ENCODE measurements at places on chromosomes 6 and 20.

- peak; percentile 67 for DNase-seq
These were observed 66.8 kb upstream of the IYD start for GRCh38 chr6:150301846-150302519.

GRCh38 chr6:105692613-105693215, 289.8 kb upstream of the PREP start:
- DNase-seq: no peak

DNA sequence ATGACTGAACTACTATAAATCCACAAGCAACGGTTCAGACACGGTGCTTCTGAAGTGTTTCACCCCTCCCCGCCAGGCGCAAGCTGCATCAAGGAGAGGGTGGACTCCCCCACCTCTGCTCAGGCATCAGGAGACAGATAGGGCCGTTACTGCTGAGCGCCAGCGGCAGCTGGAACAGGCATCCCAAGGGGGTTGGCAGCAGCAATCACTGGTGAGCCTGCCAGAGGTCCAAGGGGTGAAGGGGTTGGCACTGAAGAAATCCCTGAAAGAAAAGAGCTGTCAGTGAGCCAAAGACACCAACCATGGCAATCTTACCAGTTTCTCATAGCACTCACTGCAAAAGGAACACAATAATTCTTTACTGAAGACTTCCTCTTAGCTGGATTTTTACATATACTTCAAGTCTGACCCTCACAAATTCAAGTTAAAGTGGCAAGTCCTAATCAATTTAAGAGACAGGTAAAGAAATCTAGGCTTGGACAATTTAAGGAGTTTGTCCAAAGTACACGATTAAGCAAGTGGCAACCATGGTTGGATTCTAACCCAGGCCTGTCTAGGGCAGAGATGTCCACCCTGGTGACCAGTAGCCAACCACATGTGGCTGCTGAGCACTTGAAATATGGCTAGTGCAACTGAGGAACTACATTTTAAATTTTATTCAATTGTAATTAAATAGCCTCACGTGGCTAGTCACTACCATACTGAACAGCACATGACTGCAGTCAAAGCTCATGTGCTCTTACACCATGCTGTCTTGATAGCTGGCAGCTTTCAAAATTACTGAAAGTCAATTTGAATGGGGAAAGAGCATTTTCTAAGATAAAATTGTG, 21.7 kb upstream of the TBC1D20 start:
- peak; percentile 17 for DNase-seq

GRCh38 chr6:125149256-125150144, 4.1 kb upstream of the TPD52L1 start:
- peak; percentile 60 for DNase-seq

- no peak for DNase-seq
These were observed 49.3 kb downstream of the RPF2 start for GRCh38 chr6:111031151-111031550.

GRCh38 chr20:5127204-5127858, 523 bp downstream of the CDS2 start:
- DNase-seq: peak; percentile 38

DNA sequence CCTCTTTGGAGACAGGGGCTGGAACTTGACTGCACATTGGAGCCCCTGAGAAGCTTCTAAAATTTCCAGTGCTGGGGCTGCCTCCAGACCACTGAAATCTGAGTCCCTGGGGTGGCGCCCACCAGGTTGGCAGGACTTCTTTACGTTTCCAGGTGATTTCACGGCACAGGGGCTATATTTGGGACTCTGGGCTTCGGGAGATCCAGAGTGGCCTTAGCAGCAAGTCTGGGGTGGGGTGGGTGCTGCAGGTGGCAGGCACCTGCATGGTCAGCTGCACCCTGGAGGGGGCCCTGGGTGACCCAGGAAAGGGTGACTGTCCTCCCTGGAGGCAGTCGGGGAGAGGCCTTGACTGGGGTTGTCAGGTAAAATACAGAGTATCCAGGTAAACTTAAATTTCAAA, 135.5 kb upstream of the PHACTR3 start:
- no peak for DNase-seq

DNA sequence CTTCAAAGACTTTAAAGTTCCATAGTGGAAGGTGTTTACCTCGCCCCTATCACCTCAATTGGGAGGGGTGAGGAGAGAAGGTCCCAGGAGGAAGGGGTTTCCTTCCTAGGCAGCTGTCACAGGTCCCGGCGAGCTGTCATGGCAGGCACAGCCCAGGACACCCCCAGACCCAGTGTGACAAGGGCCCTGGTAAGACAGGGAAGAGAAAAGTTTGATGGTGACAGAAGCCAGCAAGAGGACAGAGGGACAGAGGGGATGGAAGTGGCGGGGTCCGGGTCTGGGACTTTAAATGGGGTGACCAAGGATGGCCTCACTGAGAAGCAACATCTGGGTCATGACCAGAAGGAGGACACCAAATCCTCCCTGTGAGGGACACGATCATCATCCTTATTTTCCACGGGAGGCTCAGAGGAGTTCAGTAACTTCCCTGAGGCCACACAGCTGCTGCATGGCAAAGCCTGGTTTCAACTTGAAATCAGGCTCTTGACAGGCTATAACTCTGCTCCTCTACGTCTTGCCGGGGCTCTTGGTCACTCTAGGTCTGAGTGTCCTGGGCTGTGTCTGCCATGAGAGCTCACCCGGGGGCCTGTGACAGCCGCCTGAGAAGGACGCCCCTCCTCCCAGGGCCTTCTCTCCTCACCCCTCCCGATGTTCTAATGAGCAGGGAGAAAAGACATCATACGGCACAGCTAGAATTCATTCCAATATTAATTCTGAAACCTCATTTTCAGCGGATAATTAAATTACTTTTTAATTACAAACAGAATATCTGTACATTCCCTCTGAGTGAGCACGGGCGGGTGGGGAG, 222.2 kb downstream of the PREX1 start:
- DNase-seq: no peak

DNA sequence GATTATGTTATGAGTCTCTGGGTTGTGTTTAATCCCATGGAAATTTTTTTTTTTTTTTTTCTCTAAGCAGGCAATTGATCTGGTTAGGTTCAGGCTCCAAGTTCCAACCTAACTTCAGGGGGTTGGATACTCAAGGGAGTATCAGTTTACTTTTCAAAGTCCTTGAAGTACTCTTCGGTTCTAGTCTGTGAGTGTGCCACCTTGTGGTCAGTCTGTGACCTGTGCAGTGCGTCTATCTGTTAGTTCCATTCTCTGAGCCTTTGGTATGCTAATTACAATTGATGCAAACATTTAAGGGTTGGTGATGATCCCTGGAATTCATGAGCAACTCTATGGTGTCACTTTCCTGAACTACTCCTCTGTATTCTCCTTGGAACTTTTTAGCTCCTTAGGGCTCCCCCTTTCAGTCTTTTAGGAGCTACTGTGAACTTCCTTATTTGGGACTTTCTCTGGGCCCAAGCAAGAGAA, 342.0 kb downstream of the SOX4 start:
- DNase-seq: peak; percentile 78

DNA sequence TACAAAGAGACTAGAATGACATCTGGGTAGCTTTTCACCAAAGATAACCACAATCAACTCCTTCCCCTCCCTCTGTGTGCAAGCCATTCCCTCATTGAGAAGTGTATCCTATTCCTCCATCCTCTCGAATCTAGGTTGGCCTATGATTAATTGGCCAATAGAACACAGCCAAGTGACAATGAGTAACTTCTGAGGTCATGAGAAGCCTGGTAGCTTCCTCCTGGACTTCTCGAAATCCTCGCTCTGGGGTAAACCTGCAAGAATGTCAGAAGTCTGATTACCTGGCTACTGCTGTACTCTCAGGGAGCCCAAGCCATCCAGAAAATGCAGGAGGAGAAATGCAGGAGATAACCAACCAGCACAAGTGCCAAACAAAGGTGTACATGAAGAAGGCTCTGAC, 13.1 kb downstream of the ARHGAP18 start:
- no peak for DNase-seq

- no peak for DNase-seq
These were observed 1.2 kb upstream of the TOX2 start for GRCh38 chr20:43913291-43914025.

GRCh38 chr20:62025832-62026563, 39.7 kb downstream of the TAF4 start:
- DNase-seq: peak; percentile 78

- no peak for DNase-seq
These were observed 381.7 kb upstream of the POU3F2 start for GRCh38 chr6:98452685-98453084.

- no peak for DNase-seq
These were observed 203.0 kb upstream of the RGS17 start for GRCh38 chr6:153334121-153334520.

- no peak for DNase-seq
These were observed 167.8 kb downstream of the LRFN2 start for GRCh38 chr6:40419377-40419776.

- peak; percentile 56 for DNase-seq
These were observed 35.0 kb upstream of the TENT5A start for GRCh38 chr6:81787313-81788068.

- DNase-seq: peak; percentile 52
These were observed 163.6 kb upstream of the CENPW start for GRCh38 chr6:126176282-126176681.

GRCh38 chr20:58342104-58342945, 32.8 kb downstream of the RAB22A start:
- peak; percentile 75 for DNase-seq

GRCh38 chr6:22766979-22767378, 197.6 kb downstream of the HDGFL1 start:
- DNase-seq: no peak

- no peak for DNase-seq
These were observed 156.9 kb downstream of the PAX1 start for GRCh38 chr20:21862259-21862946.

GRCh38 chr20:7452890-7453289, 487.4 kb downstream of the HAO1 start:
- no peak for DNase-seq

DNA sequence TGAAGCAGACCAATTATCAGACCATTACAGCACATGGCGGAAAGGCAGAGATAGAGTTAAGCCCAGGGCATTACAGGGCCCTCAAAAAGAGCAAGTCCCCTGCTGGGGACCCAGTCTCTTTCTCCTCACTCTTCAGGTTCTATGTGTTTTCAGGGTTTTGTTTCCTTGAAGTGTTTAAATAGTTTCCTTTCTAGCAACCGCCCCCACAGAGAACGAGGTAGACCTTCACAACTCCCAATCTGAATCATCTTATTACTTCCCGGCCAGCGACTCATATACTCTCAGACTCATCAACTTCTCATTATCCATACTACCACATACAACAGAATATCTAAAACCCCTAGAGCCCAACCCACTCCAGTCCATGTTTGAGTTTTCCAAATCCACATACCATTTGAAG, 526.6 kb upstream of the ARID1B start:
- no peak for DNase-seq

GRCh38 chr6:43189776-43190304, 7.8 kb downstream of the CUL9 start:
- DNase-seq: no peak

Measured in cardiac fibroblast (primary cell).